ENCODE measurements at places on chromosomes 5 and 9. TPM values are rescaled to one million over a fixed set of nuclear protein-coding genes. Genes with fewer than 3 reads are reported as not detected.

DNA sequence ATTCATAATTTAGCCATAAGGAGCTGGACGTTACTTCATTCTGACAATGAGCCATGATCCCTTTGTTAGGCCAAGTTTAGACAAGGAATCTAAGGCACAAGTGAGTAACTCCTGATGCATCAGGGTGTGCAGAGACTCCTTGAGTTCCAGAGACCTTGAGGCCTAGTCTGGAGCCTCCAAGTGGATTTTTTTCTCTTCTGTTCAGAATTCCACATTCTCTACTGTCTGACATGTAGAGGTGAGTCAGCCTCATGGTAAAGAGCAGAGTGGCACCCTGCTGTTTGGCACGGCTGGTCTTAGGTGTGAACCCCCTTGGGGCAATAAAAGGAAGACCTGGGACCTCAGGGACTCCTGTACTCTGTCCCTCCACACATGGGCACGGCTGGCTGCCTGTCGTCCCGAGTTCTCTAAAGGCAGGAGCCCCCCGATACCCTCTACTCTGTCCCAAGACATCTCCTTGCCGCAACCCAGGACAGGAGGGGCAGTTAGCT, 22.0 kb upstream of the TGFBI start:
- DNase-seq = no peak

DNA sequence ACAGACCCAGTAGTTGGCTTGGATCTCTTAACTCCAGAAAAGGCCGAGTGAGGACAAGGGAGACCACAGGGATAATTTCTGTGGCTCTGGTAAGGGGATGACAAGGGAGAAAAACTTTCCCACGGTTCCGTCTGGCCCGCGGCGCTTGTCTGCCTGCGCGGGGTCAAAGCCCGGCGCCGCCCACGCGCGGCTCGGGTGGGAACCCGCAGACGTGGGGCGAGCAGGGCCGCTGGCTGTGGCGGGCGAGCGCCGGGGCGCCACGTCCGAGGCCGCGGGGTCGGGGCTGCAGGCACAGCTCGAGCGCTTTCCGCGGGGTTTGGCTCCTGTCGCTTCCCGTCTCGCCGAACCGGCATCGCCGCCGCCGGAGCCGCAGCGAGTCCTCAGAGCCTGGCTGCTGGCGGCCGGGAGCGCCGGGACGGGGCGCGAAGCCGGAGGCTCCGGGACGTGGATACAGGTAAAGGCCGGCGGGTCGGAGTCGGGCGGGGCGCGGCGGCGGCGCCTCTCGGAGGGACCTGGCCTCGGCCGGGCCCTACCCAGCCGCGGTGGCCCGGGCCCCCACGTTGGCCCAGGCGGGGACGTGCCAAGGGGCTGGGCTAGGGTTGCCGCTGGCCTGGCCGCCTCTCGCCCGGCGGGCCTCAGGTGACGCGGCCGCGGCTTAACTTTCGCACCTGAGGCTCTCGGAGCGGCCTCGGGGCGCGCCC, at the start of gene RNF180:
RNF180 (plus strand) TSS at position 344 of the 701 bp plus-strand sequence. CDS start 34,965 bp downstream, outside the sequence.
- no peak for DNase-seq

- no peak for DNase-seq
Observed at GRCh38 chr9:4755026-4755609, 14.1 kb upstream of the AK3 start.

GRCh38 chr9:96680812-96681499, 25.8 kb upstream of the PRXL2C start:
- no peak for DNase-seq

- no peak for DNase-seq
Observed at GRCh38 chr5:16574789-16575721, 41.7 kb downstream of the RETREG1 start.

- no peak for DNase-seq
Observed at GRCh38 chr9:123435471-123435870, 79.5 kb downstream of the CRB2 start.

- DNase-seq = no peak
Observed at GRCh38 chr5:81349161-81349560, 44.8 kb downstream of the ACOT12 start.

DNA sequence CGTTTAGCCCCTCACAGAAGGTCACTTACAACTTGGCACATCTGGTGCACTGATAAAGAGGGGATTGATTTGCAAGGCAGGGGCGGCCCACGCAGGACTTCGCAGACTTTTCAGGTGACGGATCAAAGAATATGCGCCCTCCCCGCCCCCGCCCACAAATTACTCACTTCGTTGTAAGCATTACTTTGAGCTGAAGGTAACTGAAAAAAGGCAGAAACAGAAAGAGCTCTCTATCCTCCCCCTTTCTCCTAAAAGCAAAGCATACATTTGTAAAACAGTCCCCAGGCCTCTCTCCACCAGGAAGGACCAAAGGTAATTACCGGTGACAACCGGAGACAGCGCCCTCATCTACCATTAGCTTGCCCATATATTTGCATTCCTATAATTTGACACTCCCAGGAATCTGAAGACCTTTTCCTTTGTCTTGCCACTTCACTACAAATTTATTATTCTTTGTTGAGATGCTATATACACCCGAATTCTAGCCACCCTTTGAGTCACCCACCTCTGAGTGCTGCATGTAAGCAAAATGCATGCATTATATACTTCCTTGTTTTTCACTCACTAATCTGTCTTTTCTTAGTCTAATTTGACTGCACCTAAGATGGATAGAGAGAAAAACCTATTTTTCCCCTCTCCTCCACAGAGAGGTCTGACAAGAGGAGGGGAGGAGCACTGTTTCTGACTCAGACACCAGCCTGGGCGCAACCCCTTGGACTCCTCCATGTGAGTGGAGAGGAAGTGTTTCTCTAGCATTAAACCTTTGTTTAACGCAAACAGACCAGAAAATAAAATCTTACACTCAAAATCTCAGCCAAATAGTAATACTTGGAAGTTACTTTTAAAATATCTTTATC, 74.7 kb upstream of the SPIN1 start:
- no peak for DNase-seq

DNA sequence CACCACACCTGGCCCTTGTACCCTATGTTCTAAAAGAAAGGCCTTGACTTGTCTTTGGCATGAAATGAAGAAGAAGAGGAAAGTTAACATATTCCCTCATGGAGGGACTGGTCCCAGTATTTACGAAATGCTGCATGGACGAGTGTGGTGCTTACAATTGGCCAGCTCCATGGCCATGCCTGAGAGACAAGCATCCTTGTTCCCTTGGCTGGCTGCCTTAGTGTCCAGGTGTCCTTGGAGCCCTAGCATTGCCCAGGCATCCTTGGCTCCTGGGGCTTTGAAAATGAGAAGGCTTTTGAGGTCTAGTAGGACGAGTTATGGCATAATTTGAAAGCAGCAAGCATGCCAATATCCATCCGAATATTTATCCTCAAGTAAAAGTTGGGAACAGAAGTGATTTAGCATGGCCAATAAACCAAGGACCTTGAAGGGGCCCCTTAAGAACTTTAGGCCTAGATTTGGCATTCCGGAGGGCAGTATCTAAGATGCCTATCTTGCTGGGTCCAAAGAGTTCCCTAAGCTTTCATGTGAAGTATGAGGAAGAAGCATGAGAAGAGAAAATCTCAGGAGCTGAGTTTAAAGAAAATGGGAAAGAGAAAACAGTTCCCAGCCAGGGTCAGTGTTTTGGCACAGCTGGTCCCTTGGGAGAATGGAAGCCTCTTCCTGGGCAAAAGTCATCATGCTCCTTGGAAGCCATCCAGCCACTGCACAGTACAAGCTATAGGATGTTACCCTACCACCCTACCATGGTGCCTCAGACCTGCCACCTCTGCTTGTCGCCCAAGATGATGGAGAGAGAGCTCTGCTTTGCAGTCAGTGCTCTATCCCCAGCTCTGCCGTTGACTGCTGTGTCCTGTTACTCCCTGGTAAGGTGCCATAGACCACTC, 91.0 kb downstream of the AOPEP start:
- DNase-seq = no peak

- no peak for DNase-seq
Observed at GRCh38 chr5:74927336-74927735, 61.1 kb upstream of the FAM169A start.

- DNase-seq = no peak
Observed at GRCh38 chr9:114932502-114932901, 2.1 kb upstream of the TNFSF8 start.

Gene TTC16
- total RNA-seq = not detected

Gene SLC34A3
- total RNA-seq = not detected

Measured in tibial nerve (tissue), 4 donors.